ENCODE measurements at places on chromosomes 4 and X. TPM values are rescaled to one million over a fixed set of nuclear protein-coding genes. Genes with fewer than 3 reads are reported as not detected.

The POF1B gene
- total RNA-seq, result 0.31 TPM

The PROM1 gene
- total RNA-seq, result 24.5 TPM

The ALPK1 gene
- 12.5 TPM for total RNA-seq

The MAOA gene
- 12.3 TPM for total RNA-seq

The RHOXF1 gene
- 35.0 TPM for total RNA-seq

The COL4A6 gene
- 3.5 TPM for total RNA-seq

The HSFX4 gene
- 6.0 TPM for total RNA-seq

The ETDA gene
- total RNA-seq, result 1.5 TPM

The MAEA gene
- 129 TPM for total RNA-seq

The COX7B2 gene
- total RNA-seq, result 14.3 TPM

The UVSSA gene
- total RNA-seq, result 71.5 TPM

The GAGE12E gene
- 1.2 TPM for total RNA-seq

The NAA11 gene
- total RNA-seq, result 23.0 TPM

The MND1 gene
- 11.4 TPM for total RNA-seq

The ART3 gene
- 52.5 TPM for total RNA-seq

The PCSK1N gene
- total RNA-seq, result 82.8 TPM

The GYPA gene
- not detected for total RNA-seq

The SASH3 gene
- total RNA-seq, result 2.0 TPM

The TEX11 gene
- 7.1 TPM for total RNA-seq

The CHRNA9 gene
- 0.16 TPM for total RNA-seq

The RASL11B gene
- total RNA-seq, result 25.5 TPM

The LEF1 gene
- 37.1 TPM for total RNA-seq

The PRDM5 gene
- 21.9 TPM for total RNA-seq

The THAP9 gene
- total RNA-seq, result 21.7 TPM

The HMX1 gene
- total RNA-seq, result 7.3 TPM

The FATE1 gene
- 890 TPM for total RNA-seq

The TBX22 gene
- 93.9 TPM for total RNA-seq

The TXK gene
- total RNA-seq, result 5.9 TPM

The BTK gene
- 3.6 TPM for total RNA-seq

The FAM241A gene
- total RNA-seq, result 4.7 TPM

The FHIP1A gene
- total RNA-seq, result 13.1 TPM

The GYPE gene
- 0.62 TPM for total RNA-seq

The HGFAC gene
- total RNA-seq, result 72.3 TPM

Measured in testis (tissue), 5 donors.